Daoy (cell line): ENCODE measurements at places on chromosomes 4 and X.

DNA sequence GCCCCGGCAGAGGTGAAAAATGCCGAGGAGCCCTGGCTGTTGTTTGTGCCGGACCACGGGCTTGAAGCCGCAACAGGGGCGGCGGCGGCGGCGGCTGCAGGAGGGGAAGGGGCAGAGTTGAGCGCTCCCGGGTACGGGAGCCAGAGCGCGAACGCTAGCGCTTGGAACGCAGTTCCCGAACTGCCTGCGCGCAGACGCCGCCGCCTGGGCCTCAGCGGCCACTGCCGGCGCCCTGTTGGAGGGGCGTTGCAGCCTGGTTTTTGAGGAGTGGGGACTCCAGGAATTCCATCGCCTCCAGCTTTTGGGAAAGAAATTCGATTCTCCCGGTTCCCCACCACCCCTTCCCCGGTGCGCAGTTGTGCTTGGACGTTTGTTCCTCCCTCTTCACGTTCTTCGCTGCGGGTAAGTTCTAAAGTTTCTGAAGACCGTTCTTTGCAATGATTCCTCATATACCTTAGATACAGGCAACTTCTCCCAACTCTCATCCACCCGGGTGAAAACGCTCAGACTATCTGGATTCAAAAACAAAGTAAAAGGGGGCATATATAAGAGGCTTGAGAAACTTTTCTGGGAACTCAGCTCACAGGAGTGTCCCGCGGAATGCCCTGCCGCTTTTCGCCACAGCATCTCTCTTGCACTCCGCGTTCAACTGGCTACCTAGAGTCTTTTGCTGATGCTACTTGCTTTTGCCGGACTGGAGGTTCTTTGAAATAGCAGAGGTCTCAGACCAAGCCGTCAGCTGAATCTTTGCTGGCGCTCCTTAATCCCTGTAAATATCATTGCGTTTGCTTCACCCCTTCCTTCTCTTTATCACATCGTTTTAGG lies 1.0 kb downstream of the FAT4 start:
- DNase-seq, result peak; percentile 37

- DNase-seq, result no peak
Observed at GRCh38 chr4:26796081-26796480, 64.6 kb upstream of the STIM2 start.

- no peak for DNase-seq
Observed at GRCh38 chr4:67954890-67955289, 8.4 kb downstream of the TMPRSS11A start.

DNA sequence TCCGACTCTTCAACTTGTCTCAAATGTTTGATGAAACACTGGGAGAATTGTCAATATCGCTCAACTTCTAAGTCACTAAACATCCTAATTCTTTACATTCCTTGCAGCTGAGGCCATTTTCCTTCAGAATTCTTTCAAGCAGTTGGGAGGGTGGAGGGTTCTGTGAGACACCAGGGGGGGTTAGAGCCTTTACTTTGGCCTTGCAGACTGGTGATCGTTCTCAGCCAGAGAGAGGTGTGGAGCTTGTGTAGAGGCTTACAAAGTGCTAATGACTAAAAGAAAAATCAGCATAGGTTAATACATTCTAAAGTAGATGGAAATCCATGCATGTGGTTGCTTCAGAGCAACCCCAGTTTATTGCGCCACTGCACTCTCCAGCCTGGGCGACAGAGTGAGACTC lies 21.3 kb upstream of the SOX3 start:
- DNase-seq, result no peak

GRCh38 chr4:73734530-73735001 lies 5.8 kb upstream of the CXCL8 start:
- no peak for DNase-seq

GRCh38 chrX:134894373-134894895 lies 96.4 kb upstream of the SMIM10 start:
- no peak for DNase-seq

GRCh38 chr4:136562834-136563233 lies 969.5 kb downstream of the PCDH18 start:
- no peak for DNase-seq

DNA sequence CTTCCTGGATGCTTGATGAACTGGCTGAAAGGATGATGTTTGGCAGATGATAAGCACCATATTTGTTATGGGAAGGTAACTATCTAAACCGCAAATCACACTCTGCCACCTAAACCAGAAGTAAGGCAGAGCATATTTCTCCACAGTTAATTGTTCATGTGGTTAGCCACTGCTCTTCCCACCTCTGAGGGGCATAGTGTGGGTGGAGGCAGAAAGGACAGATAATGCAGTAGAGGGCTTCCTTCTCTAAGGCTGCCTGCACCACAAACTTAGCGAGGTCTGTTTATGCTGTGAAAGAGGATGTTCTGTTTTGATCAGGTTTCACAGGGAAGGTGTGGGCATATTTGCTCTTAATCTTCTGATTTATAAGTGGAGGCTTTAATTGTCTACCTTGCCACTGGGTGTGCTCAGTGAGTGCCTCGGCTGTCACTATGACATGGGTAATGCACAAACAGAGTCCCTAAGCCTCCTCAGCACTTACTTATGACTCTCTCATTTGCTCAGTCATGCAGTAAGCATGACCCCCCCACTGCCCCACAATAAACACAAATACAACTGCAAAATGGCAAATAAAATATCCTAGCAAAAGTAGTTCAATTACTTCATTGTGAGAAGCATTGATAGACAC lies 401.0 kb downstream of the TMA16 start:
- peak; percentile 2 for DNase-seq

- no peak for DNase-seq
Observed at GRCh38 chr4:80259817-80260216, 6.6 kb upstream of the FGF5 start.

- no peak for DNase-seq
Observed at GRCh38 chr4:187362937-187363857, 632.4 kb upstream of the ZFP42 start.

- DNase-seq, result no peak
Observed at GRCh38 chr4:105605493-105605892, 53.1 kb downstream of the ARHGEF38 start.

DNA sequence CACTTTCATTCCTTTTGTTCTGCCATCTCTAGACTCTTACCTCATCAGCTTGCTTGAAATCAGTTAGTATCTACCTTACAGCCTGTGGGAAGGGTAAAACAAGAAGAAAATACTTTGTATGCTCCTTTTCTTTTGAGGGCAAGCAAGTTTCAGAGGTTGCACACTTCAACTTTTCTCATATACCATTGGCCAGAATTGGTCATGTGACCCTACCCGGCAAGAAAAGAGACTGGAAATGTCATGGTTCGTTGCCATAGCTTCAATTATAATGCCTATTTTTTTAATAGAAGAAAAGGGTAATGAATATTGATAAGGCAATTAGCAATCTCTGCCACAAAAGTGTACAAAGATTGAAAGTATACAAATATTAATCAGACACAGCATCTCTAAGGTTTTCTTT lies 346.7 kb upstream of the TACR3 start:
- no peak for DNase-seq

DNA sequence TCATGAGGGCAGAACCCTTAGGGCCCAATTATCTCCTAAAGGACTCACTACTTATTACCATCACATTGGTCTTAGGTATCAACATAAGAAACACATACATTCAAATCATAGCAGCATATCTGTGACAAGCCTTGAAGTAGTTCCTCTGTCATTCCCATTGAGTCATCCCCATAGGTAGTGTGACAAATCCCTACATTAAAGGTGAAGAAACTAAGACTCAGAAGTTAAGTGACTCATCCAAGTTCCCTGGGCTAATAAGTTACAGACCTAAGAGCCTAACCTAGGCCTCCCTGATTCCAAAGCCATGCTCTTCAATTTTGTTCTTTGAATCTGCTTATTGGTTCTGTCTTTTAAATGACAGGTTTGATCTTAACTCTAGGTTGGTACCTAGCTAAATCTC lies 58.2 kb downstream of the CD38 start:
- peak; percentile 9 for DNase-seq

DNA sequence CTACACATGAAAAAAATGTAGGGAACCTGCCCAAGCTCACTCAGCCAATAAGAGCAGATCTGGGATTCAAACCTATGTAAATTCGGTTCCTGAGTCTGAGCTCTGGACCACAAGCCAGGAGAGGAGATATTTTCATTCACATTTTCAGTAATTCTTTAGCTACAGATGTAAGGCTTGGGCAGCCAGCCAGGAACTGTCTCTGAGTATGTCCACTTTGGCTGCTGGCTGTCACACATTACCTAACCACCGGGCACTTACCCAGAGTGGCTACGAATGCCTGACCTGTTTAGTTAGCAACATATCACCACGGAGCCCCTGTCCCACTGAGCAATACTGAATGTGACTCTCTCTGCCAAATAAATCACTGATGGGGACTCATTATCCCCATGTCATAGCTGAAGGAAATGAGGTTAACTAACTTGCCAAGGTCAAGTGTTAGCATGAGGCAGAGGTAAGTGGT lies 15.3 kb downstream of the USP46 start:
- peak; percentile 41 for DNase-seq

GRCh38 chrX:19332983-19333382 lies 10.7 kb upstream of the PDHA1 start:
- DNase-seq, result peak; percentile 7

DNA sequence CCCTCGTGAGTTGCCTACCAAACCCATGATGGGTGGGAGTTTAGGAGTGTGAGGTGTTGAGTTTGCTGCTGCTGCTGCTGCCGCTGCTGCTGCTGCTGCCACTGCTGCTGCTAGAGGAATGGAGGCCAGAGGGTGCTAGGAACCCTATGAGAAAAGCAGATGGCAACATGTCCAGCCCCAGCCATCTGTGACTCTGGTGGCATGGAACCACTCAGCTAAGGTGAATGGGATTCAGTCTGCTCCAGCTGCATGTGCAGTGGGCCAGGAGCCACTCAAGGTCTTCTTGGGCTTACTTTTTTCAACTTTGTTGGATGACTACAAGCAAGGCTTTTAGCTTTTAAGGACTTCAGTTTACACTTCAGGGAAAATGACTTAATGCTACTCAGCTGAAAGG lies 103.8 kb downstream of the RTL5 start:
- DNase-seq, result no peak

- no peak for DNase-seq
Observed at GRCh38 chr4:162957521-162958143, 209.1 kb downstream of the NAF1 start.

DNA sequence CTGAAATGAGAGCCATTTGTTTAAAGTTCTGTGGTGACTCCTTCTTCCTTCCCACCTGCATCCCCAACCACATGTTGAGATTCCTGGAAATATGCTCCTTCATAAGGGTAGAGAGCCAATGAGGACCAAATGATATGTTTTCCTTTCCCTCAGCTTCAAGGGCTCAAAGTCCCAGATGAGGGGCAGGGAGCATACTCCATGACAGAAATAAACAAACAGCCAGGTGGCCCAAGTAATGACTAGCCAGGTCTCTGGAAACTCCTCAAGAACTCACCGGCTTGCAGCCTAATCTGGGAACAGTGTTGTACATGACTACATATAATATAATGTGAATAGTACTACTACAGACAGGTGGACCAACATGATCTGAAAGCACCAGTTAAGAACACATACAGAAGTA lies 392.3 kb downstream of the PACRGL start:
- DNase-seq, result no peak
